ENCODE measurements at places on chromosomes 4 and X. TPM values are rescaled to one million over a fixed set of nuclear protein-coding genes. Genes with fewer than 3 reads are reported as not detected.

The PPEF1 gene
- total RNA-seq, result 0.59 TPM

The HPGD gene
- total RNA-seq, result 85.7 TPM

GRCh38 chr4:112648263-112649054 is 11.5 kb downstream of the LARP7 start:
- DNase-seq, result no peak
- no peaks in the 10 kb centered on the region for H3K27me3 ChIP-seq
- no peak overlapping the region for H3K4me3 ChIP-seq
- H3K36me3 ChIP-seq, result peaks cover 89% of the 10 kb centered on the region

GRCh38 chr4:113499166-113499565 is 262.4 kb downstream of the CAMK2D start:
- DNase-seq, result no peak
- H3K4me3 ChIP-seq, result no peak overlapping the region
- no peak overlapping the region for H3K27ac ChIP-seq
- H3K36me3 ChIP-seq, result peaks cover 48% of the 10 kb centered on the region
- H3K27me3 ChIP-seq, result no peaks in the 10 kb centered on the region
- no peaks in the 10 kb centered on the region for H3K4me1 ChIP-seq

DNA sequence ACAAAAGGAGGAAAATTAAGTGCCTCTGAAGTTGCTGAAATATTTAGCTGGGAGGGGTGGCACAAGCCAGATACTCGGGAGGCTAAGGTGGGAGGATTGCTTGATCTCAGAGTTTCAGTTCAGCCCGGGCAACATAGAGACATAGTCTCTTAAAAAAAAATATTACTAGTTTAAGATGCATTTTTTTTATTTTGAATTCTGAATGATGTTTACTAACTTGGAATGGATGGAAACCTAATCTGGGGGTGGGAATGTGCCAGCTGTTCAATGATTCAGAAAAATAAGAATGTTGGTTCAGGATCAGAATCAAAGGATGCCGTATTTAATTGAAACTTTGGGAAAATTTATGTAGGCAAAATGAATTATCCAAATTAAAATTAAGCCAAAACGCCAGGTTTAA is 167.2 kb upstream of the ANK2 start:
- no peak for DNase-seq
- H3K4me3 ChIP-seq, result no peak overlapping the region
- no peak overlapping the region for H3K27ac ChIP-seq
- H3K36me3 ChIP-seq, result no peaks in the 10 kb centered on the region

- H3K4me3 ChIP-seq, result no peak overlapping the region
- no peak for DNase-seq
- H3K27me3 ChIP-seq, result no peaks in the 10 kb centered on the region
- no peak overlapping the region for H3K27ac ChIP-seq
- no peaks in the 10 kb centered on the region for H3K36me3 ChIP-seq
- H3K4me1 ChIP-seq, result no peaks in the 10 kb centered on the region
Measured at GRCh38 chr4:182421753-182422152, 178.6 kb downstream of the TENM3 start.

DNA sequence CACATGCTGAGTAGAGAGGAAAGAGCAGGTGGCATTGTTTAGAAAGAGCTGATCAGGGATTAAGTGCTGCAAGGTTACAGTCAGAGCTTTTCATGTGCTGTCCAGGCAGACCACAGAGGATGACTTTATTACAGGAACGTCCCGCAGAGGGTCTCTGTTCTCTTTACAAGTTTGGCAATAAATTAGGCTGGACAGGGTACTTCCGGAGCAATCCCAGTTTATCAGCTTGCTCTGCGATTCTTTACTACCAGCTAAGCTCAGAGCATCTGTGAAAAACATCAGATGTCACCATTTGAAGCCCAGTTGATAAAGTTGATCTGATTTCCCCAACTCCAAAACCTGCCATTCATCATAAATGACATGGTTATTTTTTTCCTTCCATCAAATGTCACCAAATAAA is 633.1 kb downstream of the NLGN4X start:
- H3K27ac ChIP-seq, result no peak overlapping the region
- no peak overlapping the region for H3K4me3 ChIP-seq
- no peak for DNase-seq
- no peaks in the 10 kb centered on the region for H3K4me1 ChIP-seq

The UGT2B7 gene
- not detected for total RNA-seq

DNA sequence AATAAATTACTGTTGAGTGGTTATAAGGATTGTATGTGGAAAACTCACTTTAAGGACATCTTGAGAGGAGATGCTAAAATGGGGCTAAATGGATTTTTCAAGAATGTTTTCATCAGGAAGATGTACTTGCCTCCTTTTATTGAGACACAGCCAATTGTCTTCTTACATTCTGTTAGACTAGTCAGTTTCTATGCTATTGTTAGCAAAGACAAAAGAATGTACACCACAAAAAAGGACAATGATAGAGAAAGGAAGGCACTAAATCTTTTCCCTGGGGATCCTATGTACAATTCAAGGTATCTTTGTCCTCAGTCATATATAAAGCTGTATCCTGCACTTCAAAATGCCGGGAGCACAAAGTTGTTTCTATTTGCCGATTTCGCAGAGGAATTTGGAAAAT is 42.6 kb downstream of the TMA16 start:
- no peaks in the 10 kb centered on the region for H3K4me1 ChIP-seq
- no peak overlapping the region for H3K4me3 ChIP-seq
- H3K27me3 ChIP-seq, result no peaks in the 10 kb centered on the region
- H3K36me3 ChIP-seq, result no peaks in the 10 kb centered on the region
- no peak overlapping the region for H3K27ac ChIP-seq

DNA sequence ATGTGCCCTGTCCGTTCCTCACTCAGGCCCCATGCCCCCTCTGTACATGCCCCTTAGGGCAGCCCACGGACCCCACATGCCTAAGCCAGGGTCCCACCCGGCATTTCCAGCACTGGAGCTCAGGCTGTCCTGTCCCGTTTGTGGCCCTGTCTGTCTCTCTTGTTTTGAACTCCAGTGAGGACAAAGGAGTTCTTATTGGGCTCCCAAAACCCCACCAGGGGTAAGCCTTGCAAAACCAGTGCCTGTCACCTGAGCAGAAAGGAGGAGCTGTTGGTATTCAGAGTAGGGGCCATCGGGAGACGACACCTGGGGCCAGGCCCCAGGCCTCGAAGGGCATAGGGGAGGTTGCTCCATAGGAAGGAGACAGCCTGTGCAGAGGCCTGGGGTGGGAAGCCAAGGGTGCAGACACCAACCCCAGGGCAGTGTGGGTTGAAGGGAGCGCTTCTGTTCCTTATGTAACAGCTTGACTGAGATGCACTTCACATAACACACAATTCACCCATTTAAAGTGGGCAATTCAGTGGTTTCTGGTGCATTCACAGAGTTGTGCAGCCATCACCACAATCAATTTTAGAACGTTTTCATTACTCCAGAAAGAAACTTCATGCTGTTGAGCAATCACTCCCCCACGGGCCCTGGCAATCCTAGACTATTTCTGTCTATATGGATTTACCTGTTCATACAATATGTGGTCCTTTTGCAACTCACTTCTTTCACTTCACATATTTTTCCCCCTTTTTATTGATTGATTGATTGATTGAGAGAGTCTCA is 31.7 kb downstream of the MAN2B2 start:
- H3K4me1 ChIP-seq, result no peaks in the 10 kb centered on the region
- H3K27me3 ChIP-seq, result no peaks in the 10 kb centered on the region
- no peak for DNase-seq
- peaks cover 98% of the 10 kb centered on the region for H3K36me3 ChIP-seq
- H3K4me3 ChIP-seq, result no peak overlapping the region

DNA sequence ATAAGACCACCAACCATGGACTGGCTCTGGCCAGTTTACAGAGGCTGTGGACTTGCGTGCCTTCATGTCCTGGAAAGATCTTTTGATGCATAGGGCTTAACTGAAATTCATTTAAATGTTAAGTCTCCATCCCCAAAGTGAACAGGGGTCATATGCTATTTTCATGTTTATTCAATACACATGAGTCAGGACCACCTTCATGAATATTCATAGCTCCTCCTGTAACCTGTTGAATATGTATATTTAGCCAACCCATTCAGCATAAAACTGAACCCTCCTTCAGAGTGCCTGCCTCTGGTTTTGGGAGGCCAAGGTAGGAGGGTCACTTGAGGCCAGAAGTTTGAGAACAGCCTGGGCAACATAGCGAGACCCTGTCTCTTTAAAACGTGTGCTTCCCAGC is 7.1 kb downstream of the CTPS2 start:
- no peak for DNase-seq
- H3K4me1 ChIP-seq, result no peaks in the 10 kb centered on the region
- no peaks in the 10 kb centered on the region for H3K27me3 ChIP-seq
- H3K4me3 ChIP-seq, result no peak overlapping the region
- H3K27ac ChIP-seq, result no peak overlapping the region

The CENPE gene
- 17.7 TPM for total RNA-seq

GRCh38 chr4:139910106-139910505 is 243.9 kb downstream of the MAML3 start:
- H3K4me3 ChIP-seq, result no peak overlapping the region
- peaks cover 5% of the 10 kb centered on the region for H3K27me3 ChIP-seq
- H3K36me3 ChIP-seq, result no peaks in the 10 kb centered on the region
- no peak for DNase-seq
- H3K4me1 ChIP-seq, result no peaks in the 10 kb centered on the region

GRCh38 chrX:20980426-20980825 is 393.8 kb upstream of the CNKSR2 start:
- no peak for DNase-seq
- H3K27ac ChIP-seq, result no peak overlapping the region
- no peak overlapping the region for H3K4me3 ChIP-seq
- H3K4me1 ChIP-seq, result no peaks in the 10 kb centered on the region
- no peaks in the 10 kb centered on the region for H3K36me3 ChIP-seq
- H3K27me3 ChIP-seq, result no peaks in the 10 kb centered on the region

GRCh38 chrX:139724626-139725025 is 16.7 kb upstream of the MCF2 start:
- H3K4me1 ChIP-seq, result no peaks in the 10 kb centered on the region
- no peak overlapping the region for H3K4me3 ChIP-seq
- no peaks in the 10 kb centered on the region for H3K36me3 ChIP-seq
- H3K27ac ChIP-seq, result no peak overlapping the region

GRCh38 chr4:75289914-75290582 is 224.2 kb downstream of the RCHY1 start:
- H3K4me3 ChIP-seq, result no peak overlapping the region
- H3K36me3 ChIP-seq, result no peaks in the 10 kb centered on the region
- H3K4me1 ChIP-seq, result no peaks in the 10 kb centered on the region
- no peak for DNase-seq

The MAGEA2B gene
- total RNA-seq, result not detected

- no peaks in the 10 kb centered on the region for H3K27me3 ChIP-seq
- H3K4me1 ChIP-seq, result no peaks in the 10 kb centered on the region
- H3K27ac ChIP-seq, result no peak overlapping the region
- no peak for DNase-seq
- H3K36me3 ChIP-seq, result no peaks in the 10 kb centered on the region
- H3K4me3 ChIP-seq, result no peak overlapping the region
Measured at GRCh38 chrX:5957506-5957905, 271.2 kb downstream of the NLGN4X start.

The HERC6 gene
- 21.5 TPM for total RNA-seq

The BRS3 gene
- not detected for total RNA-seq

DNA sequence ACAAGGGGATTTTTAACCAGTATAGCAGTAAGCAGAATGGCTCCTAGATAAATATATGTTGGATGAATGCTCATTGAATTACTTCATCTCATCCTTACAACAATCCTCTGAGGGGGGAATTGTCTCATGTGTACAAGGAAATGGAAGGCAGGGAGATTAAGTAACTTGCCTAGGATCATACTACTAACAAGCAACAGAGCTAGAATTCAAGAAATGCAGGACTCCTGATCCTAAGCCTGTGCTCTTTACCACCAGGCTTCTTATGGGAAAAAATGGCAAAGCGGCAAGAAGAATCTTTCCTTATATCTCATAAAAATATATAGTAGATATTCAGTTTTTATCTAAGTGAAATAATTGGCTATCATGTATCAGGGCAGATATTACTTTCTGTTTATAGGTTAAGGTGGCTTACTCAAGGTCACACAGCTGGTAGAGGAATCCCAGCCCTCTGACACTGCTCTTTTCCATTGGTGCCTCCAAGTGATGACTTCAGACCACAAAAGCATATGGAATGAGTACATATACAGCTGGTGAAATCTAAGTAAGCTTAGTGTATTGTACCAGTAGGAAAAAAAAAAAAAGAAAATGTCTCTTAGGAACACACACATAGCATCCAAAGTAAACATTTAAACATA is 2.1 kb downstream of the ABHD18 start:
- H3K4me3 ChIP-seq, result peak overlapping the region; percentile 29
- H3K27me3 ChIP-seq, result no peaks in the 10 kb centered on the region
- H3K27ac ChIP-seq, result no peak overlapping the region
- peaks cover 24% of the 10 kb centered on the region for H3K4me1 ChIP-seq
- H3K36me3 ChIP-seq, result peaks cover 11% of the 10 kb centered on the region

DNA sequence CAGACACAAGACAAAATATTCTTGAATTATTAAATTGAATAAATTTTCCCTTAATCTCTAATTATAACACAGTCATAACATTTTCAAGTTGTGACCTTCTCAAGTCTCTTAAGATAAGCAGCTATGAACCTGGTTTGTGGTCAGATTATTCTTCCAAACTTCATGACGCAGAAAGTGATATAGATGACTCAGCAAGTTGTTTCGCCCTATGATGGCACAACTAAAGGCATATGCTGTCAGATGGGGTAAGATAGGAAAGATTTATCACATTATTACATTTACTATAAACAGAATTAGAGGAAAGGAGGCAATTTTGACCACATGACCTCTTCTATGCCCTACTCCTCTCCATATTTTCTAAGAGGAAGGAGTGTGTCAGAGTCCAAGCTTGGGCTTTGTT is 4.6 kb upstream of the DCAF12L2 start:
- no peak overlapping the region for H3K4me3 ChIP-seq
- H3K27me3 ChIP-seq, result no peaks in the 10 kb centered on the region
- no peak for DNase-seq
- H3K27ac ChIP-seq, result no peak overlapping the region
- no peaks in the 10 kb centered on the region for H3K4me1 ChIP-seq
- no peaks in the 10 kb centered on the region for H3K36me3 ChIP-seq

The MTMR8 gene
- total RNA-seq, result 7.2 TPM

GRCh38 chrX:121802881-121803412 is 755.5 kb downstream of the GLUD2 start:
- no peak overlapping the region for H3K4me3 ChIP-seq
- no peaks in the 10 kb centered on the region for H3K36me3 ChIP-seq
- DNase-seq, result no peak
- no peaks in the 10 kb centered on the region for H3K4me1 ChIP-seq
- no peak overlapping the region for H3K27ac ChIP-seq

The NIPAL1 gene
- 0.52 TPM for total RNA-seq

The IDUA gene
- 55.5 TPM for total RNA-seq

GRCh38 chrX:49856819-49857218 is 22.5 kb upstream of the USP27X start:
- DNase-seq, result no peak
- H3K4me1 ChIP-seq, result no peaks in the 10 kb centered on the region
- H3K27ac ChIP-seq, result no peak overlapping the region
- no peaks in the 10 kb centered on the region for H3K27me3 ChIP-seq
- no peaks in the 10 kb centered on the region for H3K36me3 ChIP-seq
- H3K4me3 ChIP-seq, result no peak overlapping the region

The TNMD gene
- not detected for total RNA-seq

DNA sequence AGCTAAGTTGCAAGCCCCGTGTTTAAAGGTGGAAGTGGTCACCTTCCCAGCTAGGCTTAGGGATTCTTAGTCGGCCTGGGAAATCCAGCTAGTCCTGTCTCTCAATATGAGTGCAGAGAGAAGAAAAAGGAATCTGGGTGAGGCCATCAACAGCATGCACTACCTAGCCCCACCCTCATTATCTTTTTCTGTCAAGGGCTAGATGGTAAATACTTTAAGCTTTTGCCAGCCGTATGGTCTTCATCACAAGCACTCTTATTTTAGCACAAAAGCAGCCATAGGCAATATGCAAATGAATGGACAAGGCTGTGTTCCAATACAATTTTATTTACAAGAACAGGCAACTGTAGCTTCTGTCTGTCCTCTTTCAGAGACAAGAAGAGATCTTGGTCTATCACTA is 282.9 kb downstream of the ZNF674 start:
- DNase-seq, result no peak
- H3K27ac ChIP-seq, result no peak overlapping the region
- H3K36me3 ChIP-seq, result no peaks in the 10 kb centered on the region
- peaks cover 1% of the 10 kb centered on the region for H3K4me1 ChIP-seq
- H3K4me3 ChIP-seq, result no peak overlapping the region

Measured in CD4-positive, CD25-positive, alpha-beta regulatory T cell (primary cell).